ENCODE measurements at places on chromosomes 2 and 18.
A peak's percentile ranks its signal among the peaks of the same experiment; 100 is the strongest.

GRCh38 chr2:240106765-240107476 lies 29.2 kb downstream of the COPS9 start:
- DNase-seq = no peak

DNA sequence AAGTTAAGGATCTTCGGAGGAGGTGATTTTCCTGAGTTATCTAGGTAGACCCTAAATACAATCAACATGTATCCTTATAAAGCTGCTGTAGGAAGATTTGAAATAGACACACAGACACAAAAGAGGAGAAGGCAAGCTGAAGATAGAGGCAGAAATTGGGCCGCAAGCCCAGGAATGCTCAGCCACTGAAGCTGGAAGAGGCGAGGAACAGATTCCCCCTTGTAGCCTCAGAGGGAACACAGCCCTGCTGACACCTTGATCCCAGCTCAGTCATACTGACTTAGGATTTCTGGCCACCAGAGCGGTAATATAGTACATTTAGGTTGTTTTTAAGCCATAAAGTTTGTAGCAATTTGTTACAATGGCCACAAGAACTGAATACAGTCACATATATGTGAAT lies 90.9 kb downstream of the ETAA1 start:
- no peak for DNase-seq

- DNase-seq = no peak
Measured at GRCh38 chr2:158291544-158292180, 164.9 kb downstream of the CCDC148 start.

DNA sequence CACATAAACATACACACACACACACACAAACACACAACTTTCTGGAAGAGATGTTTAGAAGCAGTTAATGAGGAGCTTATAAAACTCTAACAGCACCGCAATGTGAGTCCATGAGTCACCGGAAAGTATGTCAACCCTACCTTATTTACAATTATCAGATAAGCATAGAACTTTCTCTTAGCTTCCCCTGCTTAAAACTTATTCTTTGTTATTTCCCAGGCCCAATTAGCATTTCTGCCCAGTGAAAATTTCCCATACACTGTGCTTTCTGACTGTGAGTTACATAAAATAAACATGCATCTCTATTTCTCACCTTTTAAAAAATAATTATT lies 737.6 kb downstream of the LRP1B start:
- DNase-seq = peak; percentile 83

GRCh38 chr2:38602732-38603401 lies at the start of gene HNRNPLL:
Gene HNRNPLL, minus strand, starts transcription at chr2:38602928. Its CDS starts 302 bp downstream, at chr2:38602626.
- DNase-seq = peak; percentile 96

DNA sequence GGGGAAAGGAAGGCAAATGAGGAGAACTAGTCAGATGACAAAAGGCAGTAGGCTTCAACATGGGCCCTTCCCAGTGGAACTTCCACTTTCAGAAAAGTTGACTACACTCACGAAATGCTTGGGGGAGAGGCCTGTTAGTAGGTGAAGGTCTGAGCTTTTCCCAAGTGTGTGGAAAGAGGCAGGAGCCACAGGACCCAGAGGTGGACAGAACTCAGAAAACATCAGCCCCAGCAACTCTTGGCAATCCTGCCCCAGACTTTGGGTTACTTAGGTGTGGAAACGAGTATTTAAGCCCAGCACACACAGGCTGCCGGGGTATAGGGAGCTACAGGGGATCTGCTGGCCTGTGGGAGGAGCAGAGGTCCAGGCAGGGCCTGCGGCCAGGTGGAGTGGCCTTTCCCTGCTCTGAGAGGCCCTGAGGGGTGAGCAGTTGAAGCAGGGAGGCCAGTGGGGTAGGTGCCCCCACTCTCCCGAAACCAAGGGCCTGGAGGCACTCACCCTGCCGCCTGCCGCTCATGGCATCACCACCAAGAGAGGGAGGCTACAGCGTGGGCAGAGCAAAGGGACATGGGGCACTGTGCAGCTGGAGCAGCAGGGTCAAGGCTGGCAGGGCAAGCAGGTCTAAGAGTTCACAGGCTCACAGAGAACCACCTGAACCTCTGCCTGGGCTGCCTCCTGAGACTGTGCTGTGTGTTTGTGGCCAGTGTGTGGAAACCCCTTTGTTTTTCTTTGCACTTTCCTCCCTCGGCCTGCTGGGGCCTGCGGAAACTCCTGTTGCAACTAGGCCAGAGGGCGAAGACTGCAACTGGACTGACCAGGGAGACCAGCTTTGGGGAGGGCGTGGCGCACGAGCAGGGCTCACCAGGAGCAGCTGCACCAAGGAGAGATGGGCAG lies 130.7 kb upstream of the SERTAD2 start:
- DNase-seq = no peak

GRCh38 chr2:180970016-180970415 lies 10.4 kb upstream of the UBE2E3 start:
- no peak for DNase-seq

DNA sequence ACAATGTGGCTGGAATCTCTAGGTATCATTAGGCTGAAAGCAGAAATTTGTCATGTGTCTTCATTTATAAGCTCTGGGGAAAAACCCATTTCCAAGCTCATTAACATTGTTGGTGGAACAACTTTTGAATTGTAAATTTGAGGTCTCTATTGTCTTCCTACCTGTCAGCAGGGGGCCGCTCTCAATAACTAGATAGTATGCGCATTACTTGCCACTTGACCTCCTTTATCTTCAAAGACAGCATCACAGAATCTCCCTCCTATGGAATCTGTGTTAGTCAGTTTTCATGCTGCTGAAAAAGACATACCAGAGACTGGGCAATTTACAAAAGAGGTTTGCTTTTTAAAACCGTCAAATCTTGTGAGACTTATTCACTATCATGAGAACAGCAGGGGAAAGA lies 223.1 kb downstream of the CALCRL start:
- DNase-seq = no peak

DNA sequence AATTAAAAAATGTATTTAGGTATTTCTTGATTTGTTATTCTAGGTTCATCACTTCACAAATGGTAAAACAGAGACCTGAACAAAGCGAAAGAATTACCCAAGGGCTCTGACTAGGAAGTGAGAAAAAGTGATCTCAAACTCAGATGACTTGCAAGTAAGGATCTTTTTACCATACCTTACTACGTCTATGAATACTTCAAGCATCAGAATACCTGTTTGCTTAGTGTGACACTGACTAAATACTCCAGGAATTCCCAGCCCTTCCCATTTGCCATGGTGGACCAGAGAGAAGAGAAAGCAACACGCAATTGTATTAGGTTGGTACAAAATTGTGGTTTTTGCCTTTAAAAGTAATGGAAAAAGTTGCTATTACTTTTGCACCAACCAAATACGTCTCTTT lies 35.8 kb upstream of the FIGN start:
- no peak for DNase-seq

DNA sequence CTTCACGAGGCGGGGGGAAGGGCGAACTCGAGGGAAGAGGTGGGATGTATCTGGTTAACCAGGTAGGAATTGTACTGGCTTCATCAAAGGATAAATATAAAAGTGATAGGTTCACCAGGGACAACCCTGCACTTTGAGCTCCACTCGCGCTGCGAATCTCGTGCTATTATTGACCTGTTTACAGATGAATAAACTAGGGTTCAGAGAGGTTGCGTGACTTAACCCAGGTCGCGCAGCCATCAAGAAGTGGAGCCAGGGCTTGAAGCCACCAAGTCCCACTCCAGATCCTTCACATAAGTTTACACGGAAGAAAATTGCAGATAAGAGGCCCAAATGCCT lies 1.4 kb upstream of the CYP1B1 start:
- no peak for DNase-seq

DNA sequence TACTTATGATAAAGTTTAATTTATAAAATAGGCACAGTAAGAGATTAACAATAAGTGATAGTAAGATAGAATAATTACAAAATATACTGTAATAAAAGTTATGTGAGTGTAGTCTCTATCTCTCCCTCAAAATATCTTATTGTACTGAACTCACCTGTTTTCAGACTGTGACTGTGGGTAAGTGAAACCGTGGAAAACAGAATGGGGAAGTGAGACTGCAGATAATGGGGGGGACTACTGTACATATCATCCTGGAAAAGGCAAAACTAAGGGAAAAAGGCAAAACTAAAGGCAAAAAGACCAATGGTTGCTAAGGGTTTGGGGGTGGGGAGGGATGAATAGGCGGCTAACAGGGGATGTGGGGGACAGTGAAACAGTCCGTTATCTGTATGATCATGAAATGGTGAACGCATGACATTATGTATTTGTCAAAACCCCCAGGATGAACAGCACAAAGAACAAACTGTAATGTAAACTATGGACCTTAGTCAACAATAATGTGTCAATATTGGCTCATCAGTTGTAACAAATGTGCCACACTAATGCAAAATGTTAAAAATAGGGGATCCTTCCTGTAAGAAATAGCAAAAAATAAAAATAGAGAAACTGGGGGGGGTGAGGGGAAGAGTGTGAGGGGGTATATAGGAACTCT lies 93.8 kb downstream of the EPB41L3 start:
- DNase-seq = no peak

GRCh38 chr2:208064220-208064961 lies 39.1 kb upstream of the PLEKHM3 start:
- peak; percentile 92 for DNase-seq

DNA sequence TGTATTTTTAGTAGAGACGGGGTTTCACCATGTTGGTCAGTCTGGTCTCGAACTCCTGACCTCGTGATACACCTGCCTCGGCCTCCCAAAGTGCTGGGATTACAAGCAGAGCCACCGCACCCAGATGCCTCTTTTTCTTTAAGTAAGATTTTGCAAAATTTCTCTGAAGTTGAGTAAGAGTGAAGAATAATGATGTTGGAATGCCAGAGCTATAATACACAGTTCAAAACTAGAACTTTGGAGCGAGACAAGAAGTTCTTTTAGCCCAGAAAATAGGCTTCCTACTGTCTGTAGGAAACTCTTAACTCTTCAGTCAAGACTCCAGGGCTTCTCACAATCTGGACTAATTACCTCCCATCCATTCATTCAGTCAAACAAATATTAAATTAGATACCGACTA lies 51.4 kb downstream of the MARCHF4 start:
- DNase-seq = peak; percentile 41

DNA sequence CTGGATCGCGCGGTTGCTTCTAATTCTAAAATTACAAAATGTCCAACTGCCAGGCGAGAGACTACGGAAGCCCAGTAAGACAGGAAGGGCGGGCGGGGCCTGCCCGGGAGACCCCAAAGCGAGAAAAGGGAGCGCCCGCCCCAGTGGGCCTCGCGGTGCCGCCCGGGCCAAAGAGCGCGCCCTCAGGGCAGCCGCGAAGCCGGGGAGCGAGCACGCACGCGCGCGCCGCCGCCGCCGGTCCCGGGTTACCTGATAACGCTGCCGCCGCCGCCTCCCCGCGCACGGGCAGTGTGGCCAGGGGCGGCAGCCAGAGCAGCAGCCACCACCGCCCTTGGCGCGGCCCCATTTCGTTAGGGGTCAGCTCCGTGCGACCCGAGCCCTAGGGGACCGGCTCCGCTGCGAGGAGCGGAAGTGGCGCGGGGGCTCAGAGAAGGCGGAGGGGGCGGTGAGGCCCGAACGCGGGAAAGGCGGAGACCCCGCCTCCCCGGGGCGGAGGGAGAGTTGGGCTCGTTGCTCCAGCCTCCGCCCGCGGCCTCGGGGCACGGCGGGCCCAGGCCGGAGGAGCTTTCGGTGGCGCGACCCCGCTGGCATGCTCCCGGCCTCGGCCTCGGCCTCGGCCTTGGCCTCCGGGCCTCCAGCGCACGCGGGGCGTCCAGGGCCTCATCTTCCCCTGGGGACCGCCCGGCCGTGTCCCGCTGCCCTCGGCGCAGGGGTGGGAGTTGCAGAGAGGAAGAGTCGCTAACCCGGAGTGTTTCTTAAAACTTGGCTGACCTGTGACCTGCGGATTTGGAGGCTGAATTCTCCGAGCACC lies at the start of gene NEMP2:
TSS of gene NEMP2 (minus strand) at position 413 of the 811 bp plus-strand sequence. CDS start at position 346, 67 bp downstream.
- DNase-seq = peak; percentile 36

DNA sequence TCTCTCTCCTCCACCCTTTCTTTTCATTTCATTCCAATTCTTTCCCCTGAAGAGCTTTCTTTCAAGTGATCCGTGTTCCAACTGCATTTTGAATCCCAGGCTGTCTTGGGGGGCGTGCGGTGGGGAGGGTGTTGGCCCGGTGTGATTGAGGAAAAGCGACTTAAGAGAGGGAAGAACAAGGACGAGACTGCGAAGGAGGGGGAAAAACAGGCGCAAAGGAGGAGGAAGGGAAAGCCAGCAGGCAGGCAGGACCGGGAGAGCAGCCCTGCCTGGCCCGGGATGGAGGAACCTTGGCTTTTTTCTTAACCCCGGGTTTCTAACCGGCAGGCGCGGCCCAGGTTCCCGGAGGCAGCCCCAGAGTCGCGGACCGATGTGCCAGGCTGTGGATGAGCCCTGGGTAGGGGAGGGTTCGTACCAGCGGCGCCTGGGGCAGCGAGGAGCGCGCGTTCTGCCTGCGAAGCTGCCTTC lies 1.3 kb downstream of the ADCYAP1 start:
- no peak for DNase-seq

DNA sequence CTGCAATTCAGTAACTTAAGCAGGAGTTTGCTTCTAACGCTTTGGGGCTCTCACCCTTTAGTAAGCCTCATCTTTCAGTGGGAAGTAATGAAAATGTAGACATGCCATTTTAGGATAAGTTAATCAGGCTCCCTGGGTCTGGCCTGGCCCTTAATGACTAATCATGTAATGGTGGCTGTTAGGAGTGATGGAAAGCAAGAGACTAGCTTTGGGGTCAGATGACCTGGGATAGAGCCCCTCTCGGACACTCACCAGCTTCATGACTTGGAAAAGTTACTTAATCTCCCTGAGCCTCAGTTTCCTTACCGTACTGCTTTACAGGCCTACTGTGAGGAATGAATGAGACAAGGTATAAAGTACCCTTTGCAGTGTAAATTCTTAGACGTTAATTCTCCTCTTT lies 194.4 kb downstream of the LPIN1 start:
- DNase-seq = no peak

DNA sequence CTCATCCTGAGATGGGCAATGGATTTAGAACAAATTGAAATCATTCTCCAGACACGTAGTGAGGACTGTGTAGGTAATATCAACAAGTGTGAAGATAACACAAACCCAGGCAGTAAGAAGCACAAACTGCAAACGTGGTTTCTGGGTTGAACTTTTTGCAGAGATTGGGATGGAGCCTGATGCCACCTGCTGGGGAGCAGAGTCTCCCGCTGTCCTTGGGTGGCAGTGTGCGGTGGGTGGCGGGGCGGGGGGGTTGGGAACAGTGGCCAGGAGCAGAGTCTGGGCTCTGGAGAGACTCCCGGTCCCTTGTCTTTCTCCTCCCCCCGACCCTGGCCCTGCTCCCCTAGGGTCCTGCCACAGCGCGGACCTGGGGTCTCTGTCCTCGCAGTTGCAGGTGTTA lies 19.5 kb downstream of the TRAF3IP1 start:
- DNase-seq = no peak

DNA sequence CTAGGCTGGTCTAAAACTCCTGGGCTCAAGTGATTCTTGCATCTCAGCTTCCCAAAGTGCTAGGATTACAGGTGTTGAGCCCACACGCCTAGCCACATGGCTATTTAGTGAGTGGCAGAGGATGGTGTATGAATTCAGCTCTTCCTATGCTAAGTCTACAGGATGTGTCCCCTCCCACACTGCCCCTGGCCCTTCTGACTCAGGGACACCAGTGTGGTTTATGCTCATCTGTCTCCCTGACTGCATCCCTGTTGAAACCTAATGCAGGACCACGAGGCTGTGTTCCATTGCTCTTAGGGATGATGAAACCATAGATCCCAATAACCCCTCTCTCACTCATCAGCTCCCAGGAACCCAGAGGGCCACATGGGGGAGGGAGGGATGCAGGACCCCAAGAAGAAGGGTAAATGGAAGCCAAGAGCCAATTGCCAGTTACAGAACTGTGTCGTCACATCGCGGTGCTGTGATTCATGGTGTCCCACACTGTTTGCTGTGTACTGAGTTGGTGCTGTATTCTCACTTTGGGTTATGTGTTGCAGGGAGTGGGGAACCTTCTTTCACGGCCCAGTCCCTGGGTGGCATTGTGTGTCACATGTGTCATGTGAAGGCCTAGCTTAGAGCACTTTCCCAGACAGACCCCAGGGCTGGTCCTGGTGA lies 102.9 kb upstream of the HAAO start:
- DNase-seq = no peak

Measured in amniotic epithelial cell (primary cell).